ENCODE measurements at places on chromosomes 12 and 14.

DNA sequence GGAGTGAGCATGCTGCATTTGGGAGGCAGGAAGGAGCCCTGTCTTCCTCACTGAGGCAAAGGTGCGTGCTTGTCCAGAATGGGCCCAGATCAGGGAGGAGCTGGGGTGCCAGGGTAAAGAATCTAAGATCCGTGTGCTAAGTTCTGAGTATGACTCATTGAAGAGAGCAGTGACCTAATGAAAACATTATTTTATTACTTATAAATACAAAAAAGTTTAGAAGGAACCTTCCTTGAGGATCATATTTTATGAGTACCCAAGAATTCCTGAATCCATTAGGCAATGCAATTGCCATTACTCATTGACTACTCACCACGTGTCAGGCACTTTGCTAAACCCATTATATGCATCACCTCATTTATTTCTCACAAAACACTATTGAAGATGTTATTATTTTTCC is 264.7 kb downstream of the EGLN3 start:
- no peak for DNase-seq

DNA sequence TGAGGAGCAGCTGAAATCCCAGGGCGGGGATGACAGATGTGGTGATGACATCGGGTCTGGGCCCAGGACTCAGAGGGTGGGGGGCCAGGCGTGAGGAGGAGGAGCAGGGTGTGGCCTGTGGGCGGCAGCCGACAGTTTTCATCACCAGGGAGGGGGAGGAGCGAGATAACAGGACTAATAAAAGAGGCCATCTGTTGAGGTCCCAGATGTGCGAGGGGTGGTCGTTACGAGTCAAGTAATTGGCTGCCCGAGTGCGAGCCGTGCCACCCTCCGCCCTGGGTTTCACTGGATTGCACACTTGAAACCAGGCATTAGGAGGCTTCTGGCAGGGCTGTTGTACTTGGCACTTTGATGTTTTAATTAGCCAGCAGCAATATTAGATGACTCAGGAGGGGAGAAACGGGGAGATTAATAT is 67.2 kb downstream of the NOS1 start:
- no peak for DNase-seq

DNA sequence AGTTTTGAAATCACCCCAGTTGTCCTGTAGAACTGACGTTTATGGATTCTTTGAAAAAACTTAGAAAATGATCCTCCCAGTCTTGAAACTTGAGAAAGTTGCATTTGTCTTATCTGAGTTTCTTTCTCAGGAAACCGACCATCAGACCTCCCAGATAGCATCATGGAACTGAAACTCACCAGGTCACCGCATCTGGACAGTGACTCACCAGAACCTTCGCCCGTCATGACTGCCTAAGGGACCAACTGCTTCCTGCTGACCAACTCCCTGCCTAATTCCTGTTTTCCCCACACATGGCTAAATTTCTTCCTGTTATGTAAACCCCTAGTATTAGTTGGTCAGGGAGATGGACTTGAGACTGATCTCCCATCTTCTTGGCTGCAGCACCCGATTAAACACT is 175.7 kb downstream of the RIMBP2 start:
- no peak for DNase-seq

DNA sequence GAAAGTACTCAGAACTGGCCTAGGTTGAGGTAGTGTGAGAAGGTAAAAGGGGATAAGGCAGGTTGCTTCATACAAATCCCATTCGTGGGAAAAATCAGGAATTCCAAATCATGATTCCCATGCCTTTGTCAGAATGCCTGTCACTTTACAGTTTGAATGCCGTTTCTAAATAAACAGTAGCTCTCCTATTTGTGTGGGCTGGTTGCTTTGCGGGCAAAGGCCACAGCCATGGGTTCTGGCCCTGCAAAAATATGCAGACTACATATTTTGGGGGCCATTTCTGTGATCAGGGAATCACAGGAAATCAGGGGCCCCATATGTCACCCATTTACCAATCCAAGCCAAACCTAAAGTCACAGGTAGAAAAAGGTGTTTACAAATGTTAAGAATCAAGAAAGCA is 161.3 kb upstream of the BMP4 start:
- no peak for DNase-seq

DNA sequence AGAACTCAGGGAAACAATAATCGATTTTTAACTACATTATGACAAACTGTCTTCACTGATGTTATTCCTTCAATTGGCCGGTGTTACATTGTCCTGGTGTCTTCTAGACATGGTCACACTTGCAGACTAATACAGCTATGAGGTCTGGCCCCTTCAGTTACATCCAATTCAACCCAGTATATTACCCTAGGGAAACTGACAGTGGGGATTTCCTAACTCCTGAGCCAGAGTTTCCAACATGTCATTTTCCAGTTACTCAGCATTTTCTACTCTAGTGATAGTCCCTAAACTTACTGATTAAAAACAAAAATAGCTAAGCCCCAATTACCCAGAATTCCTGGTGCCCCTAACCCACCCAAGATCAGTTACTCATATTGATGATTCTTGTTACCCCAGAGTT is 21.1 kb downstream of the IFNG start:
- DNase-seq = no peak

DNA sequence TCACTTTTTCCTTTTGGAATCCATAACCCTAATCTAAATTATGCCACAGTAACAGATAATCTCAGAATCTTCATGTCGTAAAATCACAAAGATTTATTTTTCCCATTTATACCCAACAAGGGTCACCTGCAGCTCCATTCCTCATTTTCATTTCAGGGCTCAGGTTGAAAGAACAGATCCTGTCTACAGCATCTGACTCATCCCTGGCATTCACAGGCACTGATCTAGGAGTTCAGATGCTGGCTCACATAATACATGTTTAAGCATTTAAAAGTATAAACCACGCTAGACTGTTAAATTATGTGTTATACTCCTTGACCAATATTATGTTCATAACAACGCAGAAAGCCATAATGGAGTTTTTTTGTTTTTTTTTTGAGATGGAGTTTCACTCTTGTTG is 58.3 kb downstream of the STON2 start:
- DNase-seq = no peak

DNA sequence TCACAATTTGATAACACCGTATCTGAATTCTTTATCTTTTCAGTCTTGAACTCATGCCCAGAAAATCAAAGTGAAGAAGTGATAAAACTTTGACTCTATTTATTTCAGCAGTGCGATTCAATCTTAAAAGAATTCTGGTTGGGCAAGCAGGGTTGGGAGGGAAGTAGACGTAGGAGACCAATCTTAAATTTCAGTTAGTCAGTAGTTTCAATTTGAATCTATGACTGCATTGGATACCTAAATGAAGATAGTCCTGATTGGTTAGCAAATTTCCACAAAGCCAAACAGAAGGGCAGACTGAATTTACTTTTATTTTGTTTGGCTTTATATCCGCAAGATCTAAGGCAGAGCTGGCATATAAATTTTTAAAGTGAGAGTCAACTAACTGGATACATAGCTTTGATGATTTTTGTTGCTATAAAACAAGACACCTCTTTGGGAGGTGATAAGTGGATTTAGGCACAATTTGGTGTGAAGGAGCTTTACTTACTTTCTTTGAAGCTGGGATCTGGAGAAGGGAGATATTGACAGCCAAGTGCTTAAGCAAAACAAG is 2.6 kb downstream of the ACSS3 start:
- DNase-seq = no peak

GRCh38 chr12:96466939-96467751 is 22.2 kb upstream of the CFAP54 start:
- no peak for DNase-seq

GRCh38 chr14:88682495-88683114 is 110.1 kb downstream of the EML5 start:
- DNase-seq = no peak
